Stimulated activated CD8-positive, alpha-beta memory T cell treated with anti-CD3 and anti-CD28 coated beads, Interleukin-2, amount 100 ng/mL, for 1 hour (primary cell): ENCODE measurements at places on chromosomes 3 and 15.

DNA sequence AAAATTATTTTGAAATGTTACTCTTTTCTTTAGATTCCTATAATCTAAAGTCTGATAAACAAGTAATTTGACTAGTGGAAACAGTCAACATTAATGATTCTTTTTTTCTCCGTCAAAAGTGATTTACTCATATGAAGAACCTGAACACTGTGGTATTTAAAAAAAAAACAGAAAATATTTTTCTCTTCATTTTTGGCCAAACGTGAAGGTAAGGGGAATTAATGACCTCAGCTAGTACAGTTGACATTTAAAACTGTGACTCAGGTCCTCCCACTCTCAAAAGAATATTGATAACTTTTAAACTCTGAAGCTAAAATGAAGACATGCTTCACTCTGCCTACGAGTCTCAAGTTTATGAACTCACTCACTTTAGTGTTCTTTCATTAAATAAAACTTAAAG lies 34.5 kb downstream of the TIGIT start:
- no peak for DNase-seq

GRCh38 chr15:42203891-42204290 lies 4.2 kb downstream of the VPS39 start:
- DNase-seq, result no peak

GRCh38 chr3:124791639-124792151 lies 61.4 kb downstream of the UMPS start:
- DNase-seq, result no peak

DNA sequence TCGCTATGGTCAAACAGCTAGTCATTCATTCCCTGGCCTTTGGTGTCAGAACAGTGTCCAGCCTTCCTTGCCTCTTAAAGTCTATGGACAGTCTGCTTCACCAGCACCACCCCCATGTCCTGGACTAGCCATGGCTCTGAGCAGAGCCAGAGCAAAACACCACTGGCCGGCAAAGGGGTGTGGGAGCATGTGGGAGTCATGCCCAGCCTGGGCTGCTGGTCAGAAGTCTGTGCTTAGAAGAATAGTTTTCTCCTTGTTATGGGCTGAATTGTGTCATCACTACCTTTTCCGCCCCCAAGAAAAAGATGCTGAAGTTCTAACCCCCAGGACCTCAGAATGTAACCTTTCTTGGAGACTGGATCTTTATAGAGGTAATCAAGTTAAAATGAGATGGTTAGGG lies 132.9 kb upstream of the LPP start:
- DNase-seq, result no peak

GRCh38 chr3:13024765-13025065 lies 48.5 kb downstream of the IQSEC1 start:
- DNase-seq, result no peak

DNA sequence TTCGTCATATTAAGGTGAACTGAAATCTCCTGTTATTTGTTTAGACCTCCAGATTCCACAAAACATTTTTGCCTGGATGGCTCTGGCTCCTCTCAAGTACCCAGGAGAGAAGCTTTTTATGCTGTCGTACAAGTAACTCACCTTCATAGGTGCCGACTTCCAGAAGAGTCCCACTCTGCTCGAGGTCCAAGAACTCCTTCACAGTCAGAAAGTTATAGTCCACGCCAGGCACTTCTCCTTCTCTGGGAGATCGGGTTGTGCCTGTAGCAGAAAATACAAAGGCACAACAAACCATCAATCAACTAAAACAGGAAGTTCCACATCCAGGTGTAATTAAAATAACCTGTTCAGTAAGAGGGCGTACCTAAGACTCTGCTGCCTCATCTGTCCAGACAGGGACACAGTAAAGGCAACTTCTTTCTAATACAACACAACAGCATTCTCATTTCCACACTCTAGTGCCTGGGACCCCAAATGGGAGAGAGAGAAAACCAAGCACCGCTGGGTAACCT lies 545.3 kb downstream of the MAGI1 start:
- DNase-seq, result no peak
